ENCODE measurements at places on chromosomes 4 and X.
A peak's percentile ranks its signal among the peaks of the same experiment; 100 is the strongest.

DNA sequence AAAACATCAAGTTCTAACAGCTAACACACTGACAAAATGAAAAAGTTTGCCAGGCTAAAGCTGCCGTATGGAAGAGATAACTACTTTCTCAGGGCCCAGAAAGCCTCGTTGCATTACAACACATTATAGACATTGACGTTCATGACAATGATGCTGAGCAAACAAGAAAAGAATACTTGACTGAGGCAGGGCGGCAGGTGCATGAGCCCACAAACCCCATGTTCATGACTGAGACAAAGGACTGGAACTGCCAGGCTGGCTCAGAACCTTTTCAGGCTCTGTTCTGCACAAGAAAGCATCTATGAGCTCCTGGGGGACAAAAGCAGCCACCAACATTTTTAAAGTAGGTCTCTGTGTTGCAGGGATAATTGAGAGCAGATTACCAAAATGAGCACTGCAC lies 13.6 kb downstream of the TLR6 start:
- DNase-seq: no peak

DNA sequence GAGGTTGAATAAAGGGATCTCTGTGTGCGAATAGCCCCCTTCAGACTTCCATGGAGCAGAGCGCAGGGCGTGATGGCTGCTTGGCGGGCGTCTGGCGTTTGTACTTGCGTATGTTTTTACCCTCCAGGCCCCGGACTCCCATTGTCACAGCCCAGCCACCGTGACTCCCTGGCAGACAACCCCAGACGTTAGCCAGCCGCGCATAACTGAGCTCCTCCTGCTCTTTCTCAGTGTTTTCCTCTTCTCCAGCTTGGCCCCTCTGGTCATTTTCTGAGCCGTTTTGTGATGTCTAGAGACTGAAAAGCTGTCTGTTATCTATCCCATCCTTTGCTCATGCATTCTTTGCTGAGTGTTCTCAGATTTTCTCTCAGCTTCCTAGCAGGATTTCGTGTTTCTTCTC lies 54.3 kb downstream of the IGFBP7 start:
- no peak for DNase-seq

- no peak for DNase-seq
Measured at GRCh38 chrX:15906041-15906943, 51.7 kb upstream of the AP1S2 start.

DNA sequence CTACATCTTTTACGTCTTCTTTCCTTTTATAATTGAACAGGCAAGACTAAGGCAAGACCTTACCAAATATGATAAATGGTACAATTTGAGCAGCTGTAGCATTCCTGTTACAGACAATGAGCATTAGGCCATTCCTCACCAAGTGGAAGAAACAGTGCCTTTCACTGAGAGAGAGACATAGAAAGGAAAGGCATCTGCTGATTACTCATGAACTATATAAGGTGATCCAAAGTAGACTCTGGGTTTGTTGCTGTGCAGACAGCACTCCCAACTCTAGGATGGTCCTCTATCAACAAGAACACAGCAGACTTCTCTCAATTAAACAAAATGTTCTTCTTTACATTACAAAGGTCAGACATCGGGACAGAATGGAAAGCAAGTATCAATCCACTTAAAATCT lies 91.9 kb downstream of the FAM13A start:
- no peak for DNase-seq

GRCh38 chrX:17160975-17161374 lies 214.0 kb upstream of the NHS start:
- no peak for DNase-seq

DNA sequence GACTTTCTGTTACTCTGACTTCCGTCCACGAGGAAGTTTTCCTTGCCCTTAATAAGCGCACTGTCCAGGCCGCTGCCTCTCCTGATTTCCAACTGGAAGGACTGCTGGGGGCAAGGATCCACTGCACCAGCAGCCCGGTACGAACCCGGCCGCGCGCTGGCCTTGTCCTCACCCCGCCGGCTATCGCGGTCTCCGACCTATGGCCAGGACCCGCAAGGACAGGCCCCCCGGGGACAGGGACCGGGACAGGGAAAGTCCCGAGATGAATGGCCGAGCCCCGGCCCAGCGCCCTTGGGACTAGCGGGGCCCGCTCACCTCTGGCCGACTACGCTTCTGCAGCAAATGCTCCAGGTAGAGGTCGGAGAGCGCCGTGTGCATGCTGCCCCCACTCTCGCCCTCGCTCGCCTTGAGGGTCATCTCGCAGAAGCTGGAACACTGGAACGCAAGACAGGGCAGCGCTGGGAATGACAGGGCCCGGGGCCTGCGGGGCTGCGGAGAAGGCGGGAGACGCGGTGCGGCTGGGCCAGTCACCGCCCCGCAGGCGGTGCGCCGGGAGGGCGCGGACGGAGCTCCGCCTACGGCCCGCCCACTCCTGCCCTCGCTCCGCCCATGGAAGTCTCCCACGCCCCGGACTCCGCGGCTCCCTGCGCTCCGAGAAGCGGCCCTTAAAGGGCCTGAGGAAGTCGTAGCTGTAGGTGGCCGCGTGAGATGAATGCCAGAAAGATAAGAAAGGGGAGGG lies at the start of gene MPP1:
TSS of gene MPP1 (minus strand) at position 529 of the 739 bp plus-strand sequence. CDS start at position 417, 112 bp downstream.
- DNase-seq: peak; percentile 80

DNA sequence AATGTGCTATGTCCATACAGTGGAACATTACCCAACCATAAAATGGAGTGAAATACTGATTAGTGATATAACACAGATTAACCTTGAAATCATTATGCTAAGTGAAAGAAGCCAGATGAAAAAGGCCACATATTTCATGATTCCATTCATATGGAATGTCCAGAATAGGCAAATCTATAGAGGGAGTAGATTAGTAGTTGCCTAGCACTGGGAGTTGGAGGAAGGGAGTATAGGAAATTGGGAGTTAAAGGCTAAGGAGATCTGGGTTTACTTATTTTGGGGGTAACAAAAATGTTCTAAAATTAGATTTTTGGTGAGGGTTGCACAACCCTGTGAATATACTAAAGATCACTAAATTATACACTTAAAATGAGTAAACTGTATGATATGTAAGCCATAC lies 26.8 kb downstream of the ENOX2 start:
- DNase-seq: no peak

DNA sequence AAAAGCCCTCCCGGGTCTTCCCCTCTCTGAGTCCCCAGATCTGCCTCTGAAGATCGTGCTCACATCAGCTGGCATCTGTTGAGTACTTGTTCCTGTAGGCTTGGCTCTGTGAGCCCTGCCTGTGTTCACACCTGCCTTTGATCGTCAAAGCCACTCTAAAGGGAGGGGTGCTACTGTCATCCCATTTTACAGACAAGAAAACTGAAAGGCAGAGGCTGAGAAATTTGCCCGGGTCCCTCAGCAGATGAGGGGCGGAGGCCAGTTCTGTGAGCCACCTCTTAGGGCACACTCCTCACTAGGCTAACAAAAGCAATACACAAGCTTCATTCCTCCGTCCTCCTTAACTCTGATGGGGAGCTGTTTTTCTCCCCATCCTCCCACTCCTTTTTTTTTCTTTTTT lies 655 bp downstream of the CYTL1 start:
- no peak for DNase-seq

DNA sequence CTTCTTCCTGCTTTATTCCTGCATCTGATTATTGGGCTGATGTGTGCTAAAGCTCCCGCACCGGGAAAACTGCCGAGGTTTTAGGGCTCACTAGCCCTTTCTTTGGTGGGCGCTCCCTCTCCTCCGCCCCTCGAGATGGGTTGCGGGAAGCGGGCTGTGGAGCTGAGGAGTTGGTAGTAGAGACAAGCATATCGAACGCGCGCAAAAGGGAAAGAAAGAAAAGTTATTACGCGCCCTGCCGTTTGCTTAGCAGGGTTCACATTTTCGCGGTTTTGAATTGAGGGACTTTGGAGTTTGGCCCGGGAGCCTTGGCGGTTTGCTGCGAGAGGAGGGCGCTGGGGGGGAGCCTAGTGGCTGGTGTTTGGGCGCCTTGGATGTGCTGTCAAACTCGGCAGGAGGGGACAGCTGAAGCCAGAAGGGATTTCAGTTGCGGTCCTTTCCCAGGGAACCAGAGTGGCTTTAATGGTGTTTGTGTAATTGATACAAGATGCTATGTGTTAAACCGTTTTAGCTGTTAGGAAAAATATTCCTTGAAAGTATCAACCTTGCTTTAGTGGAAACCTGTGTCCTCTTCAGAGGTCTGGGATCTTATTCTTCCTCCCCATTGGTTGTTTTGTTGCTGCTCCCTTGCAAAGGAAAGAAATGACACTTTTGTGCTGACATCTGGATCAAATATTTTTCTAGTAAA lies 1.1 kb downstream of the GAB1 start:
- DNase-seq: peak; percentile 9

DNA sequence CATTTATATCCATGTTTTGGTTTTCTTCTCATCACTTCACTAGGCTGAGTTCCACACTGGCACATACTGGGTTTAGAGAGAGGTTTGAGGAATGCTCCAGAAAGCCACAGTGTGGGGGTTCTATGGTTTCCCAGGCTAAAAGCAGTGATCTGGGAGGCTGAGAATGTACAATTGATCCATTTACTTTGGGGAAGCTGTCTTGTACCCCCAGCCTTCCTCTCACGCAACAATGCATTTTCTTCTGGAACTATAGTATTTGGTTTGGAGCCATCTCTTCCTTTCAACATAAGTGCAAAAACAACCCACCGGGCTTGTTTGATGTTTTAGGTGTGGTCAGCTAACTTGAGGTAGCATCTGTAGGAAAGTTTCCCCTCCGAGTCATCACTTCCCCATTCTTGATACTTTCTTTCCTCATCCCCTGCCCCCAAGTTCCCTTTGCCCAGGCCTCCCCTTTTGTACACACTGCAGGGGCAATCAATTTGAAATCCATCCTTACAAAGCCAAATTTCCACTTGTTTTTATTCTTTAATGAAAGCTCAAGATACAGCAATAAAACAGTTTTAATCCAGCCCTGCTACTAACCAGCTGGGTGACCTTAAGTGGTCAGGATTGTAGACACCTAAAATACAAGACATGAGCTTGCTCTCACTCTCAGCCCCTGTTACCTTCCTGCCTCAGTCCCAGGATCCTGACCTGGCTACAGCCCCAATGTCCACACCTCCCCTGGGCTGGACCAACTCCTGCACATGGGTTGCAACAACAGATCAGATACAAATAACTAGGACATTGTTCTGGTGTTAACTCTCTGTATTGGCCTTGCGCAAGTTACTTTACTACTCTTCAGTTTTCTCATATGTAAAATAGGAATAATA lies 109.2 kb downstream of the FHDC1 start:
- DNase-seq: no peak

DNA sequence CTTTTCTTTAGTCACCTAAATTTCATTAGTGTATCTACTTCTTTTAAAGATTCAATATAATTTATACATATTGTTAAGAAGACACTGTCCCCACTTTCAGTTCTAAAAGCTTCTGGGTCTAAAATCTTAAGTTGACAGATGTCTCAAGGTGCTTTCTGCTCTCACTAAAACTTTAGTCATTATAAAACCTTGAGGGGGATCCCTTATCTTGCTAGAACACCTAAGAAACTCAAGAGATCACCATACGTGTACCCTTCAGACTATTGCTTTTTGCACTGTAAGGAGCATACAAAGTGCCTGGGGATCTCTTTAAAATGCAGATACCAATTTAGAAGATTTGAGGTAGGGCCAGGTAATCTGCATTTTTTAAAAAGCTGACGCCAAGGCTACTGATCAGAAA lies 30.1 kb downstream of the CYBB start:
- DNase-seq: no peak

Measured in activated CD4-positive, alpha-beta T cell treated with anti-CD3 and anti-CD28 coated beads, Interleukin-2, Interleukin-6, amounts not matched to agents 100 ng/mL and 50 ng/mL, durations not matched to agents 16 hours and 8 hours (primary cell).